Activated T-cell treated with anti-CD3 and anti-CD28 coated beads for 4 hours (primary cell): ENCODE measurements at places on chromosomes 6 and 20.

DNA sequence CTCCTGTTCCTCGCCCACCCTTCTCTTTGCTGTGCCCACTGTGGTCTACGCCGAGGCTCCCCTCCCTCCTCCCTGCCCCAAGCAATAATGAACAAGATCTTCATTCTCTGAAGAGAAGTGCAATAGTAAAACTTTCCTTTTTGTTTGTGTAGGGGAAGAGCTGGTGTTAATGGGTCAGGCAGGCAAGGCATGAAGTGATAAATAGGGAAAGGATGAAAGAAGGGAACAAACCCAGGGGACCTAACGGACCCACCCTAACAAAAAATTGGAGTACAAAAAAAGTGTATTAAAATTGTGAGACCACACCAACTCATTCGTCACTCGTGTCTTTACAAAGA, 66.9 kb downstream of the ZBTB2 start:
- no peak for DNase-seq

DNA sequence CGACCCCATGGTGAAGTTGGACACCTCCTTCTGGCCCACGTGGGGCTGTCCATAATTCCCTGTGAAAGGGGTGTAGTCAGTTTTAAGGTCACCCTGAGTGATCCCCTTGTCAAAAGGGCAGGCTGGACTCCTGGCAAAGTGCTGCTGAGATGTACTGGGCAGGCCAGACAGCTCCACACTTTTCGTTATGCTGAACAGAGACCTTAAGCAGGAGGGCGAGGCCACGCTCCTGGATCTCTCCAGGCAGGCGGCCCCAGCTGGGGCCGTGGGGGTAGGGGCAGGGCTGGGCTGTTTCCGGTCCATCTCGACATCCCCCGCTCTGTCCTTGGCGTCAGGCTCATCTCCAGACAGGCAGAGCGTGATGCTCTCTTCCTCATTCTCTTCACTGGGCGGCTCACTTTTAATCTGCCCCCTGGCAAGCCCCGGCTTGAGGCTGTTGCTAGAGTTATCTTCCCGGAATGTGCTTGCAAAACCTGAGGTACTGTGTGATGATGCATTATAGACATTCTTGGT, 56.7 kb downstream of the GJA10 start:
- DNase-seq = no peak

GRCh38 chr20:35395728-35396127, 16.0 kb downstream of the UQCC1 start:
- no peak for DNase-seq

- DNase-seq = no peak
Observed at GRCh38 chr20:59752101-59752586, 147.8 kb downstream of the PHACTR3 start.

- no peak for DNase-seq
Observed at GRCh38 chr20:56730996-56731395, 101.9 kb downstream of the TFAP2C start.

DNA sequence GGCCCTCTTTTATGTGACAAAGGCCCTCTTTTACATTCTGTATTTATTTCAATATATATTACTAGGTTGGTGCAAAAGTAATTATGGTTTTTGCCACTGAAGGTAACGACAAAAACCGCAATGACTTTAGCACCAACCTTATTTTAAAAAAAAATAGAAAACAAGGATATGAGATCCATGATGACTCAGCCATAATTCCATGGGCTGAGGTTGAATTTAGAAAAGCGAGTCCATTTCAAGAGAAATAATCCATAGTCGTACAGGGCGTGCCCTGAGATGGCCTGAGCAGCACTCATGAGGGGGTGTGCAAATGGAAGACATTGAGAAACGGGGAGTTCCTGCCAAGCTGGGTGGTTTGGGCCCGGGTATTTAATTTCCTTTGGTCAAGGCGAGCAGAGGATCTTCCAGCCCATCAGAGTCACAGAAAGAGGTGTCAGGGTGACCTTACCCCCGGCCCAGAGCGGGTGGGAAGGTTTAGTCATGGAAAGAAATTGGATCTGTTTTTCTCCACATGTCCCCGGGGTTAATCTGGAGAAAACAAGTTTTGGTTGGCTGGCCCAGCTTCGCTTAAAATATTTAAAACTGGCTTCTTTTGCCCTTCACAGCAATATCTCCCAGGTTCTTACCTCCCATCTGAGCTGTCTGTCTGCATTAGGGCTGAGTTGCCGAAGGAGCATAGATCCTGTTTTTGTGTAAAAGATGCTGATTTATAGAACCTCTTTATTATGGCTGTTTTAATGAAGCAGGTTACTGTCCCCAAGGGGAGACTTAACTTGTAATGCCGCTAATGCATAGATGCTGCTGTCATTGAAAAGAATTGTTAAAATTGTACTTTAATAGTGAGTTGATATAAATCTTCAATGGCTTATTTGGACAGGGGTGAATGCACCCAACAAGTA, 255.6 kb downstream of the PREX1 start:
- no peak for DNase-seq

DNA sequence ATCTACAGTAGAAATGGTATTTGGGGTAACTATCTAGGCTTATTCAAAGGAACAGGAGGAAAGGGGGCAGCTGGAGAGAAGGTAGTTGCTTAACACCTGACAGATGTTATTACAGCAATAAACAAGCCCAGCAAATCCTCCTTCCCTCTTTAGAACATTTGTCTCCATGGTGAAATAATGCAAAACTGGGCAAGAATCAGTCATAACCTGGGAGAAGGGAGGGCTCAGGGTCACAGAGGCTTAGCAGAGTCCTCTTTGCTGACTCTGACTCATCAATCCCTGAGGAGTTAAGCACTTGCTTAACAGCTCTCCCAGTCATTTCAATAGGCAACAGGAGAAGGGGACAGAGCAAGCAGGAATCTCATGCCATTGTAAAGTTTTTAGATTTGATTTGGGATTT, 230.3 kb downstream of the IBTK start:
- no peak for DNase-seq

GRCh38 chr6:152399399-152399798, 237.8 kb downstream of the SYNE1 start:
- DNase-seq = no peak

- DNase-seq = no peak
Observed at GRCh38 chr20:44656448-44656847, 4.9 kb upstream of the ADA start.

DNA sequence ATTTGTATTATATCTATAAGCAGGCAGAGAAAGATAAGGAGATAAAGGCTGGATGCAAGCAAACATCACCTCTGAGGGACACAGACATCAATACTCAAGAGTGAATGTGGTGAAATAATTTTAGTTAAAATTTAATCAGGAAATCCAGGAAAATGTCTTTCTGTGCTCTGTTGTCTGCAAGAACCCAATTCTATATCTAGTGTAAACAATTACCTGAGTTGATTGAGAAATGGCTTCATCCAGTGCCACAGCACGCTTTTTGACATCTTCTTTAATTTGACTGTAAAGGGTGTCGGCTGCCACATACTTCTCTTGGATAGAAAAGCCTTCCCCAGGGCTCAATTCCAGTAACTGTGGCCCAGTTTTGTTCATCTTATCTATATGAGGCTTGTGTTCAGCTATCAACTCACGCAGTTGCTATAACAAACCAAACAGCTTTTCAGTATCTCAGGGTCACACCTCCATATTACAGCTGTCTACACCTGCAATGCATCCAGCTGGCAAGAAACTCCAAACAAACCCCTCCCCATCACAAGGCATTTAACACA, 131.6 kb downstream of the DST start:
- DNase-seq = no peak
